Cardiac muscle cell (in vitro differentiated cells and primary cell): ENCODE measurements at places on chromosomes 1 and 21.

DNA sequence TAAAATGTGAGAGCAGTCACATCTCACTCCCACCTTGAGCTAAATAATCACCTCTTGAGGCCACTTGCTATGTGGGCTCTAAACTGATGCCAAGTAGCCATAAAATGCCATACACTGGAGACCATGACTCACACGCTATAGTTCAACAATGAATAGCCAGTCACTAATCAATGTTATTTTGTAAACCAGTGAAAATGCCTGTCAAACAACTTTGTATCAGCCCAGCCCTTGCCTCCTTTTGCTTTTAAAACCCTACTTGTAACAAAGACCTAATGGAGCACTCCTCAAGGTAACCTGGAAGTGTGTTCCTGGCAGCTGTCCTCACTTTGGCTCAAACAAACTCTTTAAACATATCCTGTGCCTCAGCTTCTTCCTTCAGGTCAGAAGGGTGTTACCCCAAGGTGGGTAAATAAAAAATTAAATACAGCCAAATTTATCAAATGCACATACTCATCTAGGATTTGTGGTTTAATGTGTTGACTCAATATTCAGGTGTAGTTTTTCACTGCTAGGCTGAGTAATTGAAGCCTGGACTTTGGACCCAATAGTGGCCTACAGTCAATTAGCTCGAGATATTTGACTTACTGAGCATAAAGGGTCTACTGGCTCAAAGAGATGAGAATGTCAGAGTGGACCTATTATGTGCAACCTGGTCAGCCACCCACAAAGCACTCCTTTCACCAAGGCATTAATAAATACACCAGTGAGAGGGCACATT is 154.3 kb downstream of the COQ8A start:
- peaks cover 7% of the 10 kb centered on the region for H3K36me3 ChIP-seq
- no peak overlapping the region for H3K27ac ChIP-seq
- H3K27me3 ChIP-seq: no peaks in the 10 kb centered on the region
- H3K4me3 ChIP-seq: no peak overlapping the region

- H3K27ac ChIP-seq: no peak overlapping the region
- H3K27me3 ChIP-seq: peaks cover 2% of the 10 kb centered on the region
- no peak overlapping the region for H3K4me3 ChIP-seq
- H3K36me3 ChIP-seq: no peaks in the 10 kb centered on the region
Measured at GRCh38 chr1:211920602-211921226, 90.2 kb upstream of the LPGAT1 start.

DNA sequence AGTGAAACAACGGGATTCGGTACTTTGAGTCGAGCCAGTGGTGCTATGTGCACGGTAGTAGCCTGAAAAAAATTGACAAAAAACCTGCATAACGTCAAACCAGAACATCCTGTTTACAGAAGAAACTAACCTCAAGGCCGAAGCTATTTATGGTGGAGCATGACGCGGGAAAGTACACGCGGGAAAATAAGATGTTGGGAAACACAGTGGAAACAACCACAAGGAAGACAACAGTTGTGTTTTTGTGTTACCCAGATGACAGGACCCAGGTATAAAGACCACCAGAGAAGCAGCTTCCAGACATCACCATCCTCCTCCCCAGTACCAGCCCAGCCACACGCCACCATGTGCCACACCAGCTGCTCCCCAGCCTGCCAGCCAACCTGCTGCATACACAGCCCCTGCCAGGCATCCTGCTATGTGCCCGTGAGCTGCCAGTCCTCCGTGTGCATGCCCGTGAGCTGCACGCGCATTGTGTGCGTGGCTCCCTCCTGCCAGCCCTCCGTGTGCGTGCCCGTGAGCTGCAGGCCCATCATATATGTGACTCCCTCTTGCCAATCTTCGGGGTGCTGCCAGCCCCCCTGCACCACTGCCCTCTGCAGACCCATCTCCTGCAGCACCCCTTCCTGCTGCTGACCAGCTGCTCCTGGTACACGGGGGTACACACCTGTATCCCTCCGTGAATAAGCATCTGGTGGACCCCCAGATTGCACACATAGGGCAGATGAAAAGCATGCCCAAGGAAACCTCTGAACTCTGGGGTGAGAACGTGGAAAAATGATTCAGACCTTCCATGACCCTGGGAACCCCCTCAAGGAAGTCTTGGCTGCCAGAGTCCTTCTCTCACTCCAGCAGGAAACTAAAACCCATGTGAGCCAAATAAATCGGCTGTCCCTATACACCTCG is at the start of gene KRTAP12-3:
TSS of gene KRTAP12-3 (plus strand) at position 298 of the 906 bp plus-strand sequence. CDS start at position 346, 48 bp downstream.
- H3K4me3 ChIP-seq: no peak within 1 kb of the TSS
- DNase-seq: no peak
- H3K4me1 ChIP-seq: no peaks in the 10 kb centered on the region
- no peak within 1 kb of the TSS for H3K27ac ChIP-seq
- H3K36me3 ChIP-seq: no peaks in the 10 kb centered on the region

- peak; percentile 40 for DNase-seq
- no peak overlapping the region for H3K4me3 ChIP-seq
- no peaks in the 10 kb centered on the region for H3K36me3 ChIP-seq
- H3K4me1 ChIP-seq: no peaks in the 10 kb centered on the region
Measured at GRCh38 chr1:24636661-24637357, 6.3 kb upstream of the SRRM1 start.

DNA sequence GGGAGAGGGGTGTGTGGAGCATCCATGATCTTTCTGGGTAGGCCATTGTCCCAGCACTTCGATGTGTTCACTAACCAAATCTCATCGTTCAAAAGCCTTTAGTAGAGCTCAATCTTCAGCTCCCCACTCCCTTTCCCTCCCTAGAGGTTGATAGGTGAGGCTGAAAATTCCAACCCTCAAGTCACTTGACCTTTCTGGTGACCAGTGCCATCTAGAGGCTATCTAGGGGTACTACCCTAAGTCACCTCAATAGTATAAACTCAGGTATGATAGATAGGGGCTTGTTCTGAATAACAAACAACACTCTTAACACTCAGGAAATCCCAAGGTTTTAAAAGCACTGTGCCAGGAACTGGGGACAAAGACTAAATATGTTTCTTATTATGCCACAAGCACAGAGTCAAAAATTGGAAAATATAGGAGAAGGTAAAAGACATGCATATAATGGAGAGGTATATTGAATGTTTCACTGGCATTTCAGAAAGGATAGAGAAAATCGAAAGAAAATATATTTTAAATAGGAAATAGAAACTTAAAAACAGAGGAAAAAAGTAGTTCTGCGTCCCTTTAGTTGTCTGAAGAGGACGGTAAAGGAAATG is 42.9 kb upstream of the CD53 start:
- peak; percentile 48 for DNase-seq
- H3K4me3 ChIP-seq: no peak overlapping the region
- no peak overlapping the region for H3K27ac ChIP-seq
- no peaks in the 10 kb centered on the region for H3K4me1 ChIP-seq
- H3K27me3 ChIP-seq: no peaks in the 10 kb centered on the region

GRCh38 chr1:21188235-21188634 is 11.5 kb upstream of the EIF4G3 start:
- H3K4me1 ChIP-seq: peaks cover 4% of the 10 kb centered on the region
- no peak for DNase-seq
- H3K36me3 ChIP-seq: no peaks in the 10 kb centered on the region
- H3K4me3 ChIP-seq: no peak overlapping the region

- H3K27me3 ChIP-seq: no peaks in the 10 kb centered on the region
- H3K36me3 ChIP-seq: no peaks in the 10 kb centered on the region
- DNase-seq: peak; percentile 92
- peaks cover 16% of the 10 kb centered on the region for H3K4me1 ChIP-seq
- H3K27ac ChIP-seq: peak overlapping the region; percentile 76
- no peak overlapping the region for H3K4me3 ChIP-seq
Measured at GRCh38 chr1:96538111-96538641, 183.4 kb upstream of the PTBP2 start.

GRCh38 chr1:200488375-200489165 is 78.7 kb upstream of the ZNF281 start:
- peak; percentile 89 for DNase-seq
- no peaks in the 10 kb centered on the region for H3K36me3 ChIP-seq

DNA sequence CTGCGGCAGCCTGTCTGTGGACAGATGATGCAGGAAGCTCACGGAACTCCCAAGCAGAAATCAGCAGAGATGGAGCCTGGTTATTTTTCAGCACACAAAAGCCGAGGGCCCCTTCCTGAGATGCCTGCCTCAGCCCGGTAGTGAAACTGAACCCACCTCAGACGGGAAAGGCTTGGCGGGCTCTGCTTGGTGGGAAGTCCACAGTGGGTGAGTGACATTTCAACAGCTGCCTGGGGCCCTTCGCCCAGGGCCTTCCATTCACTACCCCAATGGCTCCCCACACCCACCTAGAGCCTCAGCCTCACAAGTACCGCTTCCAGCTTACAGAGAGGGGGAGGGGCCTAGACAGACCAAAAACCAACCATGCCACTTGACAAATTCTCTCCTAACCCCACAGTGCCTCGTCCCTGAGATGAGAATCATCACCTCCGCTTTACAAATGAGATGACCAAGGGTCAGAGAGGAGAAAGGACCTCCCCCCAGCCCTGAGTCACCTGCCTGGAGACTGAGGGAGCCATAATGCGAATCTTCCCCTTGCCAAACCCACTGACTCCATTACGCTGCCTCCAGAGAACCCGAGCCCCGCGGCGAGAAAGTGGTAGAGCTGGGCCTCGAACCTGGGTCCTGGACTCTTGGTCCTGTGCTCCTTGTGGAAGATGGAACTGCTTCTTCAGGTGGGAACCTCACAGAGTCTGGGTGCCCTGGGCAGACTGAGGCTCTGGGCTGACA is 3.4 kb upstream of the ECE1 start:
- no peaks in the 10 kb centered on the region for H3K27me3 ChIP-seq
- peak overlapping the region; percentile 2 for H3K27ac ChIP-seq
- peaks cover 21% of the 10 kb centered on the region for H3K4me1 ChIP-seq
- H3K4me3 ChIP-seq: no peak overlapping the region
- DNase-seq: no peak

- no peaks in the 10 kb centered on the region for H3K4me1 ChIP-seq
- no peaks in the 10 kb centered on the region for H3K36me3 ChIP-seq
- no peak for DNase-seq
- no peak overlapping the region for H3K27ac ChIP-seq
Measured at GRCh38 chr1:67350783-67351182, 43.1 kb downstream of the IL12RB2 start.

- H3K36me3 ChIP-seq: no peaks in the 10 kb centered on the region
- no peaks in the 10 kb centered on the region for H3K27me3 ChIP-seq
- H3K4me1 ChIP-seq: peaks cover 13% of the 10 kb centered on the region
- peak; percentile 37 for DNase-seq
- H3K4me3 ChIP-seq: no peak overlapping the region
- H3K27ac ChIP-seq: no peak overlapping the region
Measured at GRCh38 chr1:64921771-64922170, 44.6 kb downstream of the JAK1 start.

GRCh38 chr1:16043521-16043920 is at the start of gene CLCNKB:
TSS of gene CLCNKB (plus strand) at chr1:16043782. CDS start at chr1:16044493, 711 bp downstream.
- no peaks in the 10 kb centered on the region for H3K27me3 ChIP-seq
- DNase-seq: no peak

DNA sequence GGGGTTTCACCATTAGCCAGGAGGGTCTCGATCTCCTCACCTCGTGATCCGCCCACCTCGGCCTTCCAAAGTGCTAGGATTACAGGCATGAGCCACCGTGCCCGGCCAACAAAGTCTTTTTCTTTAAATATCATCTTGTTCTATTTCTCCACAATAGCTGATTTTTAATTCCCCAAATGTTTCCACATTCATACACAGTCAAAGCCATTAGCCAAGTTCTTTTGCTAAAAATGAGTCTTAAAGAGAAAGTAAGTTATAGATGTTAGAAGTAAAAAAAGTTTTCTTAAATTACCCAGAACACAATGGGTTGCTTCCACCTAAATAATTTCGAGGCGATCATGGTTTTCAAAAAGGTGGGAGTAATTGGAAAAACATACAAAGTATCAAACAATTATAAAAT is 30.6 kb downstream of the C2CD2 start:
- no peaks in the 10 kb centered on the region for H3K27me3 ChIP-seq
- no peak overlapping the region for H3K4me3 ChIP-seq
- DNase-seq: no peak
- H3K27ac ChIP-seq: no peak overlapping the region
- peaks cover 3% of the 10 kb centered on the region for H3K4me1 ChIP-seq

GRCh38 chr1:87134061-87134460 is 194.6 kb upstream of the LMO4 start:
- DNase-seq: no peak
- no peak overlapping the region for H3K4me3 ChIP-seq
- H3K27me3 ChIP-seq: no peaks in the 10 kb centered on the region
- no peak overlapping the region for H3K27ac ChIP-seq
- H3K4me1 ChIP-seq: no peaks in the 10 kb centered on the region
- H3K36me3 ChIP-seq: no peaks in the 10 kb centered on the region

GRCh38 chr1:53634571-53634979 is 104.4 kb downstream of the GLIS1 start:
- DNase-seq: no peak
- no peak overlapping the region for H3K27ac ChIP-seq
- H3K4me3 ChIP-seq: no peak overlapping the region
- H3K4me1 ChIP-seq: no peaks in the 10 kb centered on the region
- no peaks in the 10 kb centered on the region for H3K36me3 ChIP-seq

GRCh38 chr1:99590578-99591209 is 55.2 kb upstream of the PALMD start:
- H3K27ac ChIP-seq: no peak overlapping the region
- DNase-seq: peak; percentile 87
- no peaks in the 10 kb centered on the region for H3K27me3 ChIP-seq
- H3K4me1 ChIP-seq: no peaks in the 10 kb centered on the region
- no peak overlapping the region for H3K4me3 ChIP-seq

- no peak overlapping the region for H3K27ac ChIP-seq
- DNase-seq: peak; percentile 62
- H3K36me3 ChIP-seq: no peaks in the 10 kb centered on the region
- H3K4me1 ChIP-seq: no peaks in the 10 kb centered on the region
Measured at GRCh38 chr1:209190591-209191261, 392.8 kb upstream of the CAMK1G start.

GRCh38 chr1:6889875-6890480 is 104.7 kb downstream of the CAMTA1 start:
- no peaks in the 10 kb centered on the region for H3K27me3 ChIP-seq
- no peaks in the 10 kb centered on the region for H3K4me1 ChIP-seq
- H3K27ac ChIP-seq: no peak overlapping the region
- H3K36me3 ChIP-seq: peaks cover 3% of the 10 kb centered on the region

GRCh38 chr1:153397924-153398651 is 7.2 kb upstream of the S100A8 start:
- H3K4me3 ChIP-seq: no peak overlapping the region
- H3K27me3 ChIP-seq: no peaks in the 10 kb centered on the region
- no peaks in the 10 kb centered on the region for H3K36me3 ChIP-seq
- H3K27ac ChIP-seq: no peak overlapping the region
- DNase-seq: no peak

DNA sequence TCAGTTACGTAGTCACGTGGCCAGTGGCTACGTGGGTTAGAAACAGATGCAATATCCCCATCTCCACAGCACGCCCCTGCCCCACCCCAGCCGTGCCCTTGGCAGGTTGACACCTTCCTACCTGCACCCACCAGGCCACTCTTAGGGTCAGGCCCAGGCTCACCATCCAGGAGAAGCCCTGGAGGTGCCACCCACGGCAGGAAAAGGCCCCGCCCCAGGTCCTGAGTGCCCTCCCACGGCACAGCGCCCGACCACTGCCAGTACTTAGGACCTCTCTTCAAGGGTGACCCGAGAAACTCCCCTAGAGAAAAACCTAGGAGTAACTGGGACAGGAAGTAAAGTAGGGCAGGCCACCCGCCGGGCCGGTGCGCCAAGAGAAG is 1.5 kb downstream of the C1orf35 start:
- H3K4me3 ChIP-seq: peak overlapping the region; percentile 92
- H3K27ac ChIP-seq: no peak overlapping the region
- H3K4me1 ChIP-seq: no peaks in the 10 kb centered on the region
- peaks cover 27% of the 10 kb centered on the region for H3K36me3 ChIP-seq
- DNase-seq: no peak

- H3K36me3 ChIP-seq: no peaks in the 10 kb centered on the region
- no peak overlapping the region for H3K4me3 ChIP-seq
- peaks cover 37% of the 10 kb centered on the region for H3K4me1 ChIP-seq
- no peak overlapping the region for H3K27ac ChIP-seq
Measured at GRCh38 chr1:154431586-154432373, 26.6 kb downstream of the IL6R start.
